Left lung (tissue), 14 donors: ENCODE measurements at places on chromosomes 13 and 19. TPM values are rescaled to one million over a fixed set of nuclear protein-coding genes. Genes with fewer than 3 reads are reported as not detected.

GRCh38 chr19:42113641-42114348 lies 18.5 kb downstream of the POU2F2 start:
- no peak for DNase-seq

The OR7A17 gene
- not detected for polyA plus RNA-seq

- peak; percentile 47 for DNase-seq
These were observed 145.5 kb upstream of the SPRY2 start for GRCh38 chr13:80486402-80486801.

DNA sequence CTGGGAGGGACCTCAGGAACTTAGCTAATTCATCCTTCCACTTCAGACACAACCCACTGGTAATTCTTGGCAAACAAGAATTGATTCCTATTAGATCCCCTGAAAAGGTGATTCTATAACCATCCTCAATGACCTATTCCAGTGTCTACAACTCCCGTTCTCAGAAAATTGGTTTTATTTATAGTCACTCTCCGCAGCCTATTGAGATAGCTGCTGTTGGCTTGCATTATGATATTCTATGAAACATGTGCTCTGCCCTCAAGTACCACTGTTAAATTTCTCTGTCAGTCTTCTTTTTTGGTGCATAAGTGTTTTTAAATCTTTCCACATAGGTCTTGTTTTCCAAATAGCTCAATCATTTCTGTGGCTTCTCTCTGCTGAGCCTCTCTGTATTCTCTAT lies 75.0 kb downstream of the CDADC1 start:
- DNase-seq: no peak

GRCh38 chr13:84399320-84400085 lies 517.2 kb upstream of the SLITRK1 start:
- no peak for DNase-seq

The ERICH4 gene
- 1.1 TPM for polyA plus RNA-seq
